ENCODE measurements at places on chromosomes 6 and 20. TPM values are rescaled to one million over a fixed set of nuclear protein-coding genes. Genes with fewer than 3 reads are reported as not detected.

GRCh38 chr6:83862776-83863471 is 3.4 kb downstream of the CYB5R4 start:
- DNase-seq, result no peak

The DPPA5 gene
- total RNA-seq, result not detected

The ANKRD66 gene
- total RNA-seq, result not detected

DNA sequence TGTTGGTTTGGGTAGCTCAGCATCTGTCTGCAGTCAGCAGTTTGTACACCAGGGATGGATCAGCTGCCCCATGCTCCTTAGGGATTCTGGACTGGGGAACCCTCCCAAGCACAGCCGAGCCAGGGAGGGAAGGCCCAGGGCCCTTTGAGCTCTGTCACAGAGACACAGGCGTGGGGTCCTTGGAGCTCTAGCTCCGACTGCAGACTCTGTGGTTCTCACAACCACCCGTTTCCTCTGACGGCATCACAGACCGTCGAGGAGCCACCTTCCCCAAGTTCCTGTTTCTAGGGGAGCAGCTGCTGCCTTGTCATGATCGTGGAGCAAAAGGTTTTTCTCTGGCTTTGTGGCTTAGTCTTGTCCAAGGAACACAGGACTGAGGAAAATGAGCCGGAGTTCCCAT is at the start of gene SLA2:
Gene SLA2 (minus strand): TSS at position 199 of the 400 bp plus-strand sequence. CDS start 4,861 bp downstream, outside the sequence.
- DNase-seq, result peak; percentile 70

DNA sequence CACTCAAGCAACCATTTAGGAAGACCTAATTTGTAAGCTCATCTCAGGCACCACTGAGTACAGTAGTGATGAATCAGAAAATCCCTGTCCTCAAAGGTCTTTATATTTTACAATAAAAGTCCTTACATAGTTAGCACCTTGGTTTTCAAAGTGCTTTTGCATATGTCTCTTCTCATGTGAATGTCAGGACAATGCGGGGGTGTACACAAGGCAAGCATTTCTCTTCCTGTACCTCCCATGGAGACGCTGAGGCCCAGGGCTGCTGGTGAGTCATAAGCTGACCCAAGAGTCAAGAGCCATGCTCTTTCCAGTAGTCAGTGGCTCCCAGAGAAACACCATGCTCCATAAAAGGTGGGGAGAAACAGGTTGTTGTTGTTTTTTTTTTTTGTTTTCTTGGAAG is 174.0 kb downstream of the GJA10 start:
- DNase-seq, result no peak

The OVOL2 gene
- 15.2 TPM for total RNA-seq

The LTA gene
- 0.22 TPM for total RNA-seq

DNA sequence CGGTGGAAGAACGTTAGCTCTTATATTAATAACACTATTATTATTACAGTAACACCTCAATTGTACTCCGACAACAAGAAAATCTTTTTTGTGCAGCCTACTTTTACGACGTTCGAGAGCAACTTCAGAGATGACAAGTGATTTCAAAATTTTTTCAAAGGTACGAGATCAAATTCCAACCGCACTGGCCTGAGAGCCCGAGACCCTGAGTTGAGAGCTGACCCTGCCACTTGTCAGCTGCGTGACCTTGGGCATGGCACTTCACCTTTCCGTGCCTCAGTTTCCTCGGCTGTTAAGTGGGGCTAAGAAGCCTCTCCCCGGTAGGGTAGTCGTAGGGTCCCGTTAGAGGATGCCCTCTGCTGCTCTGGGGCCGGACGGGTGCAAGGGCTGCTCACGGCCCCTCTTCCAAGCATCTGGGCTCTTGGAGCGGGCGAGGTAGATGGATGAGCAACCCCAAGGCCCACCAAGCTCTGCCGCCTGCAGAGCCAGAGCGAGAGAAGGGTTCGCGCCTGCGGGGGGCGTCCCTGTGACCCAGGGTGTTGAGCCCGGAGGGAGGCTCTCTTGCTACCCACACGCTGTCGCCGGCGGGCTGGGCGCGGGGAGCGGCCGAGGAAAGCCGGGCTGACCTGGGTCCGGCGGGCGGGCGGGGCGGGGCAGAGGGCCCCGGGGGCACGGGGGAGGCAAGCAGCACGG is 510 bp downstream of the NDRG3 start:
- DNase-seq, result peak; percentile 67

The KCNK5 gene
- 33.6 TPM for total RNA-seq

- DNase-seq, result no peak
These were observed 87.6 kb downstream of the SMOC2 start for GRCh38 chr6:168528474-168529095.

The LIN28B gene
- not detected for total RNA-seq

The MTCH1 gene
- 186 TPM for total RNA-seq

The BHLHE23 gene
- total RNA-seq, result not detected

The DEFB114 gene
- total RNA-seq, result not detected

The SLC32A1 gene
- total RNA-seq, result not detected

- no peak for DNase-seq
These were observed 8.2 kb downstream of the CDH26 start for GRCh38 chr20:59966428-59966827.

The SSTR4 gene
- not detected for total RNA-seq

DNA sequence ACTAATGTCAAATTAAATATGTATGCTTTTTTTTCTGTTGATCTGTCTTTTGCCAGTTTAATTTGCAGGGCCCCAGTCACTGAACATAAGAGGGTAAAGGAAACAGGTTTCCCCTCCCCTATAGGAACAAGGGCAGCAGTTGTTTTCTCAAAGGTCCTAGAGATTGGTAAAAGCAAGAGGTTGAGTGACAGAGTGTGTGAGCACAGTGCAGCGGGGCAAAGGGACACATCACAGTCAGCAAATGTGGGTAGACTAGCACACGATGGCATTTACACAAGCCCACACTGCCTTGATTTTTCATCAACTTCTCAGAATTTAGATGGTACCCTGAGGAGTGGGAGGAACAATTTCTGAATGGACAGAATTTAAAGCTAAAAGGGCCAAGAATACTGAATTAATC is 138.7 kb upstream of the MYLIP start:
- DNase-seq, result no peak

GRCh38 chr6:165637586-165637985 is 25.5 kb downstream of the PDE10A start:
- DNase-seq, result no peak
